ENCODE measurements at places on chromosomes 5 and 9.

DNA sequence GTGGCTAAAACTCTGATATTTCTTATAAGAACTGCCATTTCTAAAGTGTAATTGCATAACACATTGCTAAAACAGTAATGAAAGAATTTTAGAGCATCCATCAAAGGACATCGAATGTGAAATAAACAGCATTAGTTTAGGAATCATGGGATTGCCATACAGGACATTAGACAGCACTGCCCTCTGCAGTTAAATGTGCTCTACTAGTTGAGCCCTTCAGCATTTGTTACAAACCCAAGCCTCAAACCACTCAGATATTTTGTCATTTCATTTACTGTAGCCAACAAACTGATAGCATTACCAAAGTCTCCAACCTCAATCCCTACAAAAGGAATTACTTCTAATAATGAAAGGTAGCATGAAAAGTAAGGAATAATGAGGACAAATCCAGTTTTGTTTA is 116.8 kb upstream of the COX7C start:
- no peak for DNase-seq

- DNase-seq, result no peak
Observed at GRCh38 chr5:72878854-72879253, 62.4 kb downstream of the TNPO1 start.

- DNase-seq, result no peak
Observed at GRCh38 chr5:10977011-10977410, 216.0 kb upstream of the DAP start.

GRCh38 chr9:107875571-107875980 is 386.0 kb upstream of the KLF4 start:
- no peak for DNase-seq

- DNase-seq, result no peak
Observed at GRCh38 chr5:157487358-157487757, 27.3 kb downstream of the NIPAL4 start.

DNA sequence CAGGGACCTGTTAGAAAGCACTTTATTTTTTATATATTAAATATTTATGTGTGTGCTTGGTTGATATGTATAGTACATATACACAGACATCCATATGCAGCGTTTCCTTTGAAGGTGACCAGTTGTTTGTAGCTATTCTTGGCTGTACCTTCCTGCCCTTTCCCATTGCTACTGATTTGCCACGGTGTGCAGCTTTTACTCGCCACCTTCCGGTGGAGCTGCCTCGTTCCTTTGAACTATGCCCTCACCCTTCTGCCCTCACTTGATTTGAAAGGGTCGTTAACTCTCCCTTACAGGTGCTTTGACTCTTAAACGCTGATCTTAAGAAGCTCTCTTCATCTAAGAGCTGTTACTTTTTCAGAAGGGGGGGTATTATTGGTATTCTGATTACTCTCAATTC is 20.5 kb downstream of the RGMB start:
- no peak for DNase-seq

- no peak for DNase-seq
Observed at GRCh38 chr5:146426853-146427618, 20.1 kb upstream of the TCERG1 start.

DNA sequence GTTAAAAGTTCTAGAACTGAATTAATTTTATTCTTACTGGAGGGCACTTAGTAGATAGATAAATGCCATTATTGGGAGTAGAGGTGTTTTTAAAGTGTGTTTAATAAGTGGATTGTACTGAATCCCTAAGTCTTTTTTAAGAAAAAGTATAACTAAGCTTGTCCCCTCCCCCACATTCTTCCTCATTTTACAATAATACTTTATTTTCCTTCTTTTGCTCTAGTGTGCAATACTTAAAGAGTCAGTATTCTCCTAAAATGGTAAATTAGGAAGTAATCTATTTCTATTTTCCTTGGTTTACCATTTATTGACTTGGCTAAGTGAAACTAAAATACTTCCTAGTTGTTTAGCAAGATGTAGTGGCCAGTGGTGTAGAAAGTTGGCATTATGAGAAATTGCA is 11.6 kb downstream of the UBLCP1 start:
- no peak for DNase-seq
